ENCODE measurements at places on chromosomes 1 and 21. TPM values are rescaled to one million over a fixed set of nuclear protein-coding genes. Genes with fewer than 3 reads are reported as not detected.

GRCh38 chr1:213138892-213139291, 87.9 kb downstream of the RPS6KC1 start:
- DNase-seq: no peak
- no peaks in the 10 kb centered on the region for H3K4me1 ChIP-seq
- H3K27ac ChIP-seq: no peak overlapping the region
- H3K27me3 ChIP-seq: no peaks in the 10 kb centered on the region
- H3K36me3 ChIP-seq: peaks cover 2% of the 10 kb centered on the region

- no peak for DNase-seq
- H3K27me3 ChIP-seq: no peaks in the 10 kb centered on the region
- no peak overlapping the region for H3K27ac ChIP-seq
- no peaks in the 10 kb centered on the region for H3K4me1 ChIP-seq
Measured at GRCh38 chr1:51445351-51446090, 73.5 kb downstream of the EPS15 start.

GRCh38 chr1:25568834-25569596, 25.6 kb downstream of the LDLRAP1 start:
- H3K4me3 ChIP-seq: peak overlapping the region; percentile 37
- peaks cover 47% of the 10 kb centered on the region for H3K4me1 ChIP-seq
- DNase-seq: no peak
- H3K27me3 ChIP-seq: no peaks in the 10 kb centered on the region
- peak overlapping the region; percentile 95 for H3K27ac ChIP-seq
- peaks cover 7% of the 10 kb centered on the region for H3K36me3 ChIP-seq

DNA sequence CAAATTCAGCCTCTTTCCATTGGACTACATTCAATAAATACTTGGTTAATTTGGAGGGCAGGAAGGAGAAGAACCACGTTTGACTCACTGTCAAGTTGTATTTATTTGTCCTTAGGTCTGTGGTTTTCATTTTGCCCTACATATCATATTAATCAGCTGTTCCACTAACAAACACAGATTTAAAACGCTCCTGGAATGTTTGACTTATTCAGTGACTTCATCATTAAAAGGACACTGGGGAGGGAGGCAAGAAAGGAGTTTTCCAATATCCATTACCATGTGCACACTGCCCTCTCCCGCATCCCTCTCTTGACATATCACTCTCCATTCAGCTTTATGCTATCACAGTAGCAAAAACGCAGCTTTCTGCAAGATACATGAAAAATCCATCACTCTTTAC, 98.2 kb upstream of the C1orf87 start:
- H3K27ac ChIP-seq: no peak overlapping the region
- DNase-seq: no peak
- H3K4me1 ChIP-seq: peaks cover 7% of the 10 kb centered on the region
- no peak overlapping the region for H3K4me3 ChIP-seq

GRCh38 chr1:232114985-232115384, 488.4 kb downstream of the DISC1 start:
- H3K4me3 ChIP-seq: no peak overlapping the region
- H3K36me3 ChIP-seq: no peaks in the 10 kb centered on the region
- H3K4me1 ChIP-seq: no peaks in the 10 kb centered on the region
- no peak overlapping the region for H3K27ac ChIP-seq

GRCh38 chr1:15542388-15543250, 16.0 kb downstream of the DNAJC16 start:
- DNase-seq: no peak
- H3K27ac ChIP-seq: no peak overlapping the region
- H3K27me3 ChIP-seq: no peaks in the 10 kb centered on the region
- H3K4me1 ChIP-seq: no peaks in the 10 kb centered on the region

DNA sequence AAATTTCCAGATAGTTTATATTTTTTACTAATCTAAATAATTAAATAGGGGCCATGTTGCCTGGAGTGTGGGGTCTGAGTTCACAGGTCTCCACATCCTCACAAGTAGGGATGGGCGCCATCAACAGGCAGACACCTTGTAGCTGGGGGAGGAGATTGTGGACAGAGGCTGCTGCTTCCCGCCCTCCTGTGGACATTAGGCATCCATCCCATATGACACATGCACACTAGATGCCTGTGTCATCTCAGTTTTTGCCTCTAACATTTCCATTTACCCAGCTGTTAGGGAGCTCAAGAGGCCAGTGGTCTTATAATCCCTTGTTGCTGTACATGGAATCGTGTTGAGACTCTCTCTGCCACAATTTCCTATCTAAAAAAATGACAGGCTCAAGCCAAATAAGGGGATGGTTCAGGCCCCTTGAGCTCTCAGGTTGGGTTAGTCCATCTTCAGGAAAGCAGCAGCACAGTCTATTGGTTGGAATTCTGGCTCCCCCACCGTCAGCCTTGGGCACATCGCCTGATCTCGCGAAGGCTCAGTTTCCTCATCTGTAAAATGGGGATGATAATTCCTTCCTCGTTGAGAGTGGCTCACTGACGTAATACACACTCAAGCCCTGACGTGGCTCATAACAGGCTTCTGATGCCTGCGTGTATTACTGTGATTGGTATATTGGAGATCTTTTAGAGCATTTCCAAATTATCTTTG, 13.6 kb downstream of the LHX4 start:
- no peak overlapping the region for H3K4me3 ChIP-seq
- H3K27me3 ChIP-seq: peaks cover 40% of the 10 kb centered on the region
- no peaks in the 10 kb centered on the region for H3K4me1 ChIP-seq
- no peak overlapping the region for H3K27ac ChIP-seq
- H3K36me3 ChIP-seq: no peaks in the 10 kb centered on the region

- no peak overlapping the region for H3K27ac ChIP-seq
- no peaks in the 10 kb centered on the region for H3K4me1 ChIP-seq
- no peak for DNase-seq
- no peak overlapping the region for H3K4me3 ChIP-seq
Measured at GRCh38 chr1:241888232-241888631, 40.2 kb downstream of the EXO1 start.

Gene ERVH48-1
- 0.03 TPM for polyA plus RNA-seq

Gene SRM
- 32.8 TPM for polyA plus RNA-seq

DNA sequence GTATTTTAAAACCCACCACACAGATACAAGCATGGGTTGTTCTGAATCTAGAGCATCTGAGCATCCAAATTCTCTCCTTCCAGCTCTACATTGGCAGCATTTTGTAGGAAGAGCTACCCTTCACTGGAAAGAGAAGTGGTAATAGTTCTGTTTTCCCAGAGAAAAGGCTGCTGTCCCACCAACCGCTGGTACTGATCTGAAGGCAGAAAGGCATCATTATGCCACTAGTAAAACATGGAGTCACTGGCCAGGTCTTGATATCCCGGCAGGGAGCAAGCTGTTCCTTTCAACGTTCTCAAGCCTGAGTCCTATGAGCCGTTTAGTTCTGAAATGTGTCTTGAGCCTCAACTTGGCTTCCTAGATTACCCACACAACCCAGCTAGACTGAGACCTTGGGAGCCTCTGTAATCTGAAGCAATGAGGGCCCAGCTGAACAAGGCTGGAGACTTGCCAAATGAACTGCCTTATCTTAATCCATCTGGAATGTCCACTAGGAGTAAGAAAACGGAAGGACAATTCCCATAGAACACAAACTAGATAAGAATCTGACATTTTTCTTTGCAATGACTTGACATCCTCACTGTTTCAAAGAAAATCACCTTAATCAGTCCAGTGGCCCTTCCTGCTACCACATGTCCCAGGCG, 116.8 kb downstream of the KCNH1 start:
- no peaks in the 10 kb centered on the region for H3K4me1 ChIP-seq
- DNase-seq: no peak
- no peaks in the 10 kb centered on the region for H3K36me3 ChIP-seq
- no peak overlapping the region for H3K4me3 ChIP-seq
- H3K27me3 ChIP-seq: no peaks in the 10 kb centered on the region
- H3K27ac ChIP-seq: no peak overlapping the region

Gene KIF14
- 3.7 TPM for polyA plus RNA-seq

Gene MMP23B
- polyA plus RNA-seq: 0.07 TPM

DNA sequence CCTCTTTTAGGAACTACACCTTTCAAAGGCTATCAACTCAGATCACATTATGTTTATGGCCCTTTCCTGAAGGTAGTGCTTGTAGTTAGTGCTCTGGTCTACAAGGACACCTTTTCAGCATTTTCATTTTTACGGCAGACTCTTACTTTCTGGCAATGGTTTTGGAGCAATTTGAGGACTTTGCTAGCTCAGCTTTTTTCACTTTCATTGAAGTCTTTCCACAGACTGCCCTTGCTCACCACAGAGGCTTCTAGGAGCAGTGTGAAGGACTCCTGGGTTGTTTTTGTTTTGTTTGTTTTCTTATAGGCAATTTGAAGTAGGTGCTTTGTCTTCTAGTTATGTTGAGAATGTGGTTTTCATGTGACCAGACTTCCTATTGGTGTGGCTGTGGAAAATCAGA, 43.1 kb downstream of the CD55 start:
- no peak overlapping the region for H3K4me3 ChIP-seq
- no peaks in the 10 kb centered on the region for H3K27me3 ChIP-seq
- no peaks in the 10 kb centered on the region for H3K4me1 ChIP-seq
- DNase-seq: no peak
- no peaks in the 10 kb centered on the region for H3K36me3 ChIP-seq

DNA sequence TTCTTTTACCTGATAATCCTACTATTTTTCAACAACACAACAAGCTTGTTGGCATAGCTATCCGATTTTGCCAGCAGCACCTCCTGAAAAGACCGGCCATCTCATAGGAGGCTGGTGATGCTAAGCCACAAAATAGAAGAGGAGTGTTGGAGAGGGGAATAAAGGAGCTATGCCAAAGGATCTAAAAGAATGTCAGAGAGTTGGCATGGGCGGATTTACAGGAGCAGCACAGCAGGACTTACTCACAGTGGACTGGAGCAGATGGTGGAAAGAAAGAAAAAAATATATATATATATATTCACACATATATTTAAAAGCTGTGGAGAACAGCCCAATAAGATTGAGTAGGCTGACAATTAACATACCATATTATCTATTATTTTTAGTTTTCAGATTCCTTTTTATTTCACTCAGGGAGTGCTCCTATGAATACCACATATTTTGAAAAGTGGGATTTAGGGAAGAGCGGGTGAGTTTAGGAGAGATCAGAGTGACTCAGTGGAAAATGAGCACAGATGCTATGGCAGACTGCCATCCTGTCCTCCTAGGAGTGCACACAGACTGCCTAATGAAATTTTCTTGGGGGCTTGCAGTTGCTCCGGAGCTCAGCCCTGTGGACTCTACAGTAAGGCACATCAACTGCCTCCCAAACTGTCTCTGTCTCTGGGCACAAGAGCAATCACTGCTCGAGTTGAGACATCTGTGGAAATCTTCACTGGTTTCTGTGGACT, 394.4 kb upstream of the CHRM3 start:
- no peak for DNase-seq
- H3K27me3 ChIP-seq: no peaks in the 10 kb centered on the region
- no peak overlapping the region for H3K27ac ChIP-seq
- H3K4me1 ChIP-seq: no peaks in the 10 kb centered on the region

Gene AADACL4
- not detected for polyA plus RNA-seq

GRCh38 chr21:44697811-44698734, 1.1 kb downstream of the KRTAP10-12 start:
- H3K4me3 ChIP-seq: no peak overlapping the region
- H3K27ac ChIP-seq: no peak overlapping the region
- no peak for DNase-seq
- peaks cover 14% of the 10 kb centered on the region for H3K27me3 ChIP-seq

DNA sequence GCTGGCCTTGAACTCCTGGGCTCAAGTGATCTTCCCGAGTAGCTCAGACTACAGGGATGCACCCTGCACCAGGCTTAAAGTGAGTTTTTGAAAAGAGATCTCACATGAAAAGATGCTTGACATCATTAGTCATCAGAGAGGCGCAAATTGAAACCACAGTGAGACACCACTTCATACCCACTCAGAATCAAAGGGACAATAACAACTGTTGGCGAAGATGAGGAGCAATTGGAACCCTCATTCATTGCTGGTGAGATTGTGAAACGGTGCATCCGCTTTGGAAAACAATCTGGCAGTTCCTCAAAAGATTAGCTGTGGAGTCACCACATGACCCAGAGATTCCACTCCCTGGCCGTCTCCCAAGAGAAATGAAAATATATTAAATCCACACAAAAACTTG, 122.3 kb downstream of the PGBD5 start:
- peaks cover 11% of the 10 kb centered on the region for H3K4me1 ChIP-seq
- no peaks in the 10 kb centered on the region for H3K27me3 ChIP-seq
- no peak for DNase-seq
- no peak overlapping the region for H3K4me3 ChIP-seq

Gene PLA2G2D
- not detected for polyA plus RNA-seq

DNA sequence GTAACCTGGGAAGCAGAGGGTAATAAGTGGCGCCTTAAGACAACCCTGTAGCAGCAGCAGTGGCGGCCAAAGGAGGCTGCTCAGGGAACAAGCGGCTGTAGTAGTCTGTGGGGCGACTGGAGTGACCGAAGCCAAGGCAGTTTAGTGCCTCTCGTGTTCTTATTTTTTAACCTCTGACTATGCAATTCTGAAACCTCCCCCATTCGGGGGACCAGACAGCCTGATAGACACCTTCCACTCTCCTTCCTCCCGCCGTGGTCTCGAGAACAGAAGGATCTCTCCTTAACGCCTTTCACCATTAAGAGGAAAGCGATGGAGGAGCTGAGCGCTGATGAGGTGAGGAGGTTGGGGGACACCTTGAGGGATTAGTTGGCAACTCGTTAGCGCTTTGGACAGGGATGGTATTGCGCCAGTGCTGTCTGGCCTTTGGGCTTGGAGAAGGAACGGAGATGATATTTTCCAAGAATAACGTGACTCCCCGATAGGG, 644 bp downstream of the UBE4B start:
- H3K27me3 ChIP-seq: no peaks in the 10 kb centered on the region
- no peaks in the 10 kb centered on the region for H3K36me3 ChIP-seq
- H3K4me1 ChIP-seq: peaks cover 17% of the 10 kb centered on the region
- peak overlapping the region; percentile 99 for H3K4me3 ChIP-seq

DNA sequence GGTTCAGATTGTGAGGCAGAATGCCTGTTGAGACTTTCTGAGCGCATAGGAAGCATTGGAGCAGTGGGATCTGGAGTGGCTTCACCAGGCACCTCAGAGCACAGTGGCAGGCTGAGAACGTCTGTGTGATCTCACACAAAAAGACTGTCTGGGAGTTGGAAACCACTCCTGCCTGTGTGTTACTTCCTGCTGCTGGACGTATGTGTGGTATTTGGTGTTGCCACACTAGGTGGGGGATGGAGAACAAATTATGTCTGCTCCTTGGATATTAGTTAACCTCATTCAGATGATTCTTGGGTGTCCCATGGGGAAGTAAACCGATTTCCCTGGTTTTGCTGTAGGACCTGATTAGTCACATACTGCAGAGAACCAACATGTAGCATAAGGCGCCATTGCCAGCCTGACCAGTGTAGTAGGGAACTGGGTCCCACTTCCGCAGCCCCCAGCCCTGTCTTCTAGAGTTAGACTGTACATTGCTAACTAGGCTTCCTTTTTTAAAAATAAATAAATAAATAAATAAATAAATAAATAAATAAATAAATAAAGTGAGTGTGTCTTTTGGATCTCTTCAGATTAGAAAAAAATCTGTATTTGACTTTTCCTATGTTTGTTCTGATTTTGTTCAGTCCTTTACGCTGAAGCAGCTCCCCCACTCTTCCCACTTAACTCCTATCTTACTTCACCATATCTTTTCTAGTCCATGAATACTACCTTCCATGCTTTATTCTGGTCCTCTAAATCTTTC, 26.9 kb downstream of the UCK2 start:
- no peaks in the 10 kb centered on the region for H3K27me3 ChIP-seq
- peaks cover 40% of the 10 kb centered on the region for H3K4me1 ChIP-seq
- H3K27ac ChIP-seq: no peak overlapping the region
- H3K36me3 ChIP-seq: peaks cover 2% of the 10 kb centered on the region

Gene GOLT1A
- polyA plus RNA-seq: 0.46 TPM

GRCh38 chr1:48055876-48056764, 58.9 kb upstream of the TRABD2B start:
- H3K27me3 ChIP-seq: no peaks in the 10 kb centered on the region
- no peak overlapping the region for H3K4me3 ChIP-seq
- H3K36me3 ChIP-seq: no peaks in the 10 kb centered on the region
- no peak for DNase-seq
- peaks cover 18% of the 10 kb centered on the region for H3K4me1 ChIP-seq
